ENCODE measurements at places on chromosomes 16 and 17.

- DNase-seq = no peak
Observed at GRCh38 chr16:8788578-8789172, 8.8 kb downstream of the TMEM186 start.

- no peak for DNase-seq
Observed at GRCh38 chr16:26335236-26335853, 643.6 kb downstream of the HS3ST4 start.

DNA sequence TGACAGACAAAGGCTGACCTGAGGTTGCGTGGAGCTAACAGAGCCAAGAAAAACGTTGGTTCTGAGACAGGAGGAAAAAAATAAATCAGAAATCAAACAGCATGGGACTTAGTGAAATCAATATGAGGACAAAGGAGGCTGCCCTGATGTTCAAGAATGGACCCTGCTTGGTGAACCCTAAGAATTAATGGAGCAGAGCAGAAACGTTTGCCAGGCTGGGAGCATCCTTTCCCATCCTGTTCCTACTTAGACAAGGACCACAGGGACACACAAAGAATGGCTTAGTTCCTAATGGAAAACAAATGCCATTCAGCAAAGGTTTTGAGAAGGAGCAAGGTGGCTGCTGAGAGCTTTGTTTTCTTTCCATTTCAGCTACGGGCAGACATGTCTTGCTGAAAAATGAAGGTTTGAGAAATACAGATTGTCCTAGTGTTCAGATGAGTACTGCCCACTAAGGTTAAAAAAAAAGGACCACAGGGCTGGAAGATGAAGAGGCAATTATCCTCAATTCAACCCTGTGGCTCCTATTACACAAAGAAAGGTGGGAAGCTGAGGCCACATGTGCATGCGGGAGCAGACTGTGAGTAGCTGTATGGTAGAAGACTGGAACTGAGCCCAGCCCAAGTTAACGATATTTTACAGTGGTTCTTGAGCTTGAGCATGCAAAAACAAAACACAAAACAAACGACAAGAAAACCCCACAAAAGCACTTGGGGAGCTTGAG lies 230.1 kb downstream of the SLC39A11 start:
- DNase-seq = no peak

DNA sequence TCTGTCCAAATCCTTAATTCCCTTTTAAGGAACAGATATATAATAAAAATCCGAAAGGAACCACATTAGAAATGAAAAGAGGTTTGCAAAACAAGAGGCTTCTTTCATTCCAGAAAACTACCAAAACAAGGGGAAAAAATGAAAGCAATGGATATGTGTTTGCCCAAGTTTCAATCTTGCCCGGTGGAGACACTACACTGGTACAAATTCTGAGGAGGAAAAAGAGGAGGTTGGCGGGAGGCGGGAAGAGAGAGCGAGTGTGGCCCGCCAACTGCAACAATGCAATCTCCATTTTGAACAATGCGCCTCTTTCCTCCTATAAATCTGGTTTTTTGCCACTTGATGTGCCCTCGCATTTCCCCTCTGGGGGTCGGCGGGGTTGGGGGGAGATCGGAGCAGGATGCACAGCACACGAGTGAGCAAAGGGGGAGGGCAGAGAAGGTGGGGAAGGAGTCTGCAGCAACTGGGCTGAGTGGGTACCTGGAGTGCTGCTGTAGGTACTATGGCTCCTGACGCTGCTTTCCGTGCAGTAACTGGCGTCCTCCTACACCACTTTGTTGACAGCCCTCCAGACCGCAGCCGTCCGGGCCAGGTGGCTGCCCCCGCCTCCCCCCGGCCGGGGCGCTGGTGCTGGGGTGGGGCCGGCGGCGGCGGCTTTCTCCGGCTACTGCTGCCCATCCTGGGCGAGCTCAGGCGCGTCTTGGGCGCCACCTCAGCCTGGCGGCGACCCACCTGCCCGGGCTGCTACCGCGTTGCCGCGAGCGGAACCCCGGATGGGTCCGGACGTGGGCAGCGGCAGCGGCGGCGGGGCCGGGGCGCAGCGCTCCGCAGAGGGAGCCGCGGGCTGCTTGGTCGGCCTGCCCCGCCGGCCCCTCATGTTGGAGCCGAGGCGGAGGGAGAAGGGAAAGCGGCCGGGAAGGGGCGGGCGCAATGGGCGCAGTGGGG lies 93.8 kb upstream of the PLEKHM1 start:
- DNase-seq = no peak

DNA sequence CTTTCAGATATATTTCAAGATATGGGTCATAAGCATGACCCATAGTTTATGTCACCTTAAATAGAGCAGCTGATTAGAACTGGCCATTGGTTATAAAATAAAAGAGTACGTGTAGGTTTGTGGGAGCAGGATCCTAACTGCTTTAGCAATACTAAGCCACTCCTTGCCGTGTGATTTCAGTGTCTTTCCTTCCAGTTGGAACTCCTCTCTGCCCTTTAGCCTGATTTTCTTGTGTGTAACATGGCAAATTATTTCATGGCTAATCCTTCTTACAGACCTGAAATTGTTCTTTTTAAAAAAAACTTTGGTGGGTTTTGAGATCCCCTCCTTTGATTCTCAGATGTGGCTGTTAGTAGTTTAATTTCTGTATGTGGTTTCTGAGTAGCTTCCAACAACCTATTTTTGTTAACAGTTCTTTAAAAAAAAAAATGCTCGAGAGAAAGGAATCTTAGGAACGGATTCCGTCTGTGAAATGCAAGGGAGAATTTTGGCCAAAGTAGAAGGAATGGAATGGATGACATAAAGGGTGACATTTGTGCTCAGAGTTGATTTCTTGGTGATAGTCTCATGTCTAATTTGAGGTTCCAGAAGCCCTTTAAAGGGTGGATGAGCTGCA lies 39.9 kb downstream of the DHRS7B start:
- no peak for DNase-seq

GRCh38 chr16:57123974-57124674 lies 31.7 kb downstream of the CPNE2 start:
- DNase-seq = no peak

- no peak for DNase-seq
Observed at GRCh38 chr16:88511906-88512305, 58.3 kb upstream of the ZC3H18 start.

- DNase-seq = no peak
Observed at GRCh38 chr16:55815320-55815719, 17.6 kb downstream of the CES1 start.

GRCh38 chr17:19304209-19304608 lies 58.3 kb downstream of the B9D1 start:
- peak; percentile 28 for DNase-seq

- no peak for DNase-seq
Observed at GRCh38 chr17:50708050-50709000, 611 bp upstream of the ANKRD40 start.

DNA sequence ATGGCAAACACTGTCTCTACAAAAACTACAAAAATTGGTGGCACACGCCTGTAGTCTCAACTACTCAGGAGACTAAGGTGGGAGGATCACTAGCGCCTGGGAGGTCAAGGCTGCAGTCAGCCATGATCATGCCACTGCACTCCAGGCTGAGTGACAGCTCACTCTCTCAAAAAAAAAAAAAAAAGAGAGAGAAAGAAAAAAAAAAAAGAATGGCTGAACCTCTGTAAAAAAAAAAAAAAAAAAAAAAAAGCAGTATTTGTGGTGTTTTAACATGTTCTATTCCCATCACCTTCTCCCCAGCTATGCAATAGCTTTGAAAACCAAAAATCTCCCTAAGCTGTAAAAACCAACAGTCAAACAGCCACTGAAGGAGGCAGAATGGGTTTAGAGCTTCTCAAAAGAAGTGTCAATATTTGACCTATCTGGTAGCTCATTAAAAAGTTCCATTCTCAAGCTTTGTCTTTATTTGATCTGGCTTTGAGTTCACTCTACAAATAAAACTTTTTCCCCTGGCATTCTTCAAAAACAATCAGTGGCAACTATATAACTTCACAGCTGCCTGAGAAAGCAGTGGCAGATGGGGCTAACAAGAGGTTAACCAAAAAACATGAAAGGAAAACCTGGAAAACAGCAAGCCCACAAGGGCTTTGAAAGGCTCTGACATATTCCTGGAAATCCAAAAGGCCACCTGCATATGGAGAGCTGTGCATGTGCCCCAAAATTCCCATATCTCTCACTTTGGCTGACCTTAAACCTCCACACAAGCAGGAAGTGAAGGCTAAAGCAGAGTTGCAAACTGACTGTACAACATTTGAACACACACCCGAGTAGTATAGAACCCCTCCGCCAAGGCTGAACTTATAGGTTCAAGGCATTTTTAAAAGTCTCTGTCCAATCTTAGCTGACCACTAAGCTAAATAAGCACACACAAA lies 36.0 kb downstream of the USP32 start:
- DNase-seq = no peak

- no peak for DNase-seq
Observed at GRCh38 chr16:49092704-49093103, 188.9 kb downstream of the CBLN1 start.

- DNase-seq = no peak
Observed at GRCh38 chr16:24851700-24852099, 5.9 kb downstream of the SLC5A11 start.

DNA sequence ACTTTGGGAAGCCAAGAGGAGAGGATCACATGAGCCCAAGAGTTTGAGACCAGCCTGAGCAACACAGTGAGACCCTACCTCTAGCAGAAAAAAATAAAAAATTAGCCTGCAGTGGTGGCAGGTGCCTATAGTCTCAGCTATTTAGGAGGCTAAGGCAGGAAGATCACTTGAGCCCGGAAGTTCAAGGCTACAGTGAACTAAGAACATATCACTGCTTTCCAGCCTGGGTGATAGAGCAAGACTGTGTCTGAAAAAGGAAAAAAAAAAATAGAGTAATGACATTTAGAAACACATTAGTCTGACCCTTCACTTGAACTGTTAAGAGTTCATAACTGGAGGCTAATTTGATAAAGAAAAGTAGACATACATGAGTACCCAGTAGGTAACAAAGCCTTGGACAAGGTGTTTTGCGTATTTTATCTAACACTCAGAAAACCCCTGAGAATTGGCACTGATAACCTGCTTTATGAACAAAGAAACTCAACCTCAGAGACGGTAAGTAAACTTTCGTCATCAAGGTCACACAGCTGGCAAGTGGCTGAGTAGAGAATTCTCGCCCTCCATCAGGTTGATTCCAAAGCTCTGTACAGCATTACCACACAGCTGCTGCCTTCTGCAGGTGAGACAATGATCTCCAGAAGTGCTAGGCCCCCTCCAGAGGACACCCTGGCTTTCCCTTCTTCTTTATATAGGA lies 101.1 kb downstream of the SMG6 start:
- DNase-seq = no peak

GRCh38 chr16:48676836-48677235 lies 66.9 kb upstream of the N4BP1 start:
- DNase-seq = no peak

GRCh38 chr17:42518755-42519545 lies 17.1 kb upstream of the NAGLU start:
- DNase-seq = no peak

DNA sequence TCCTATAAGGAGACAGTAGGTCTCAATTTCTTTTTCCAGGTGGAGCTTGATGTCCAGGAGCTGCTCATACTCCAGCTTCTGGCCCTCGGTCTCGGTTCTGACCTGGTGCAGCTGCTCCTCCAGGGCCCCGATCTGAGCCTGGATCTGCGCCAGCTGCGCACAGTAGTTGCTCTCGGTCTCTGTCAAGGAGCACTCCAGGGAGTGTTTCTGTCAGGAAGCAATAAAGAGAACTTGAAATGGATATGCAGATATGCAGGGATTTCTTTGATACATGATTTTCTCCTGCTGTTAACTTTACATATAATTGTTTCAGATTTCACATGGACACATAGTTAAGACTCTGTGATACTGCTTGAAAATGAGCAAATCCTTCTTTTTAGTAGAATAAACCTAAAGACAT lies 4.7 kb downstream of the KRT25 start:
- DNase-seq = no peak

- DNase-seq = no peak
Observed at GRCh38 chr16:84647828-84648594, at the start of gene KLHL36. Gene KLHL36 (plus strand): TSS chr16:84648511. CDS start chr16:84650868, 2,357 bp downstream.

GRCh38 chr16:2778630-2778958 lies 1.5 kb upstream of the ELOB start:
- no peak for DNase-seq

DNA sequence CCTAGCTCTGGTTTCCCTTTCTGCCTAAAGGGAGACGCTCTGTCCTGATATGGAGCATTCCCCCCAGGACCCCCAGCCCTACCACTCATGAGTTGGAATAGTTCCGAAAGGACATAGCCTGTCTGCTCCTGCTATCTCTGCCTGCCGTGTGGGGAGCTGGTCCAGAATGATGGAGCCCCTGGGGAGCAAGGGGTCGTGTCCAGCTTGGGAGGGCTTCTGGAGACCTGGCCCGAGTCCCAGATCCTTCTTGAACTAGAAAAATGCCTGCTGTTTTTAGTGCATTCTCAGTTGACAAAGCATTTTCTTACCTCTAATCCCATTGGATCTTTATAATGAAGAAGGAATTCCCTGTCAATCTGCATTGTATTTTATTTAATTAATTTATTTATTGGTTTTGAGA lies 9.1 kb upstream of the GRN start:
- DNase-seq = no peak

DNA sequence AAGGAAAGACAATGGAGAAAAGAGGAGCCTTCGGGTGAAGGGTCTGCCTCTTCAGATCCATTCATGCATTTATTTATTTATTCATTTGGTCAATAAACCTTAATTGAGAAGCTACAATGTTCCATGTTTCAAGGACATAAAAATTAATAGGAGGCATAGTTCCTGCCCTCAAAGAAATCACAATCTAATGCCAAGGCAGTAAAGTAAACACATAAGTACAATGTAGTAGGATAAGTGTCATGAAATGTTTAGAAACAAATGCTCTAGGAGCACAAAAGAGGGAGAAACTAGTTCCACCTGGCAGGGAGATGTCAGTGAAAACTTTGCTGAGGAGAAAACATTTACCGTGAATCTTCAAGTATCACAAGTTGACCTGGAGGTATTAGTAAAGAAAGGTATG lies 103.5 kb upstream of the NOG start:
- DNase-seq = no peak

DNA sequence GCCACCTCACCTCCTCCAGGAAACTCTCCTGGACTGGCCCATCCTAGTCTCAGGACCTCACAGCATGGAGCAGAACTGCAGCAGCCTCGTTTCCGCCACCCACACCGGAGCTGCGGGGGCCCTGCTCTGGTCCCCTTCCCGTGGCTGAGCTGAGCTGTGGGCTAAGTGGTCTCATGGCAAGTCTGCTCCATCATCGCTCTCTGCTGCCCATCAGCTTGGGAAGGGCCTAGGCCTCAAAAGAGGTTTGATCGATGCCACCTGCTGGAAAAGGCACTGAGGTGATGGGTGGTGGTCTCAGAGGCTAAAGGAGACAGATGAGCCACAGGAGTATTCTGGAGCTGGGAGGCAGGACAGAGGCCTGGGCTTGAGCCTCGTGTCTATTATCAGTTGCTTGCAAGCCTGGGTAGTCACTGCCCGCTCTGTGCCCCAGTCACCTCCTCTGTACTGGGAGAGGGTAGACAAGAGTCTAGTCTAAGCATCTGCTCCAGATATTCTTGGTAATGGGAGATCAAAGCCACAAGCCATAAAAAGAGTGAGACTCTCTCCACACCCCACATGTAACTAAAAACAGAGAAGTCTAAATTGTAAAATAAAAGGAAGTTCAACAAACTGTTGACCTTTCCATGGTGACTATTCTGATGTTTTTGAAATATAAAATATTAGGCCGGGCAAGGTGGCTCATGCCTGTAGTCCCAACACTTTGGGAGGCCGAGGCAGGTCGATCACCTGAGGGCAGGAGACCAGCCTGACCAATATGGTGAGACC lies 1.6 kb downstream of the ITGAE start:
- no peak for DNase-seq
